GM12878 (cell line): ENCODE measurements at places on chromosomes 12 and 14.

DNA sequence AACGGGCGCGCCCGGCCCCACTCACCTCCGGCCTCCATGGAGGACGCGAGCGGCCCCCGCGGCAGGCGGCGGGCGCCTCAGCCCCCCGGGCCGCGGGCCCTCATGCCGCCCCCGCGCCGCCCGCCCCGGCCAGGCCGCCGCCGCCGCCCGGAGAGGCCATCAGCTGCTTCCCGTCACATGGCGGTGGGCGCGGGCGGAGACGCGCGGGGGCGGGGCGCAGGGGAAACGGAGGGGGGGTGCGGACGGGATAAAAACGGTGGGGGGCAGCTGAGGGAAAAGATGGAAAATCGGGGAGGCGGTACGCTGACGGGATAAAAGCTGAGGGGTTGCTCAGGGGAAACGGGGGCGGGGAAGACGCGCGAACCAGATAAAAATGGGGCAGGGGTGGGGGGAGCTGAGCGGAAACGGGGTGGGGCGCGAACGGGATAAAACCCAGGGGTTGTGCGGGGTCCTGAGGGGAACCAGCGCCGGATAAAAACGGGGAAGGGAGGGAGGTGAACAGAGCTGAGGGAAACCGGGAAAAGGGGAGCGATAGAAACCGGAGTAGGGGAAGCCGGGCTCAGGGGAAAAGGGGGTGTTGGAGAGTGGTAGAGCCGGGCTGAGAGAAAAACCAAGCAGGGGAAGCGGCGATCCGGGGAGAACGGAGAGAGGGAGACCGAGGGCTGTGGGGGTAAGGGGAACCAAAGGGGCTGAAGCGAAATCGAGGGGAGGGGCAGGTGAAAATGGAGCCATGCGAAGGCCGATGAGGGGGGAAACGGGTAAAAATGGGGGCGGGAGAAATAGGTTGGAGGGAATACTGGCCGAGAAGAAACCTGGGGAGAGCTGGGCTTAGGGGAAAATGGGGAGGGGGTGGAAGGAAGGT is at the start of gene WSB2:
Gene WSB2 (minus strand): TSS at position 169 of the 862 bp plus-strand sequence. CDS start 131 bp downstream, at position 38.
- no peak for DNase-seq

- no peak for DNase-seq
Observed at GRCh38 chr14:75751296-75751695, 90.2 kb downstream of the TTLL5 start.

DNA sequence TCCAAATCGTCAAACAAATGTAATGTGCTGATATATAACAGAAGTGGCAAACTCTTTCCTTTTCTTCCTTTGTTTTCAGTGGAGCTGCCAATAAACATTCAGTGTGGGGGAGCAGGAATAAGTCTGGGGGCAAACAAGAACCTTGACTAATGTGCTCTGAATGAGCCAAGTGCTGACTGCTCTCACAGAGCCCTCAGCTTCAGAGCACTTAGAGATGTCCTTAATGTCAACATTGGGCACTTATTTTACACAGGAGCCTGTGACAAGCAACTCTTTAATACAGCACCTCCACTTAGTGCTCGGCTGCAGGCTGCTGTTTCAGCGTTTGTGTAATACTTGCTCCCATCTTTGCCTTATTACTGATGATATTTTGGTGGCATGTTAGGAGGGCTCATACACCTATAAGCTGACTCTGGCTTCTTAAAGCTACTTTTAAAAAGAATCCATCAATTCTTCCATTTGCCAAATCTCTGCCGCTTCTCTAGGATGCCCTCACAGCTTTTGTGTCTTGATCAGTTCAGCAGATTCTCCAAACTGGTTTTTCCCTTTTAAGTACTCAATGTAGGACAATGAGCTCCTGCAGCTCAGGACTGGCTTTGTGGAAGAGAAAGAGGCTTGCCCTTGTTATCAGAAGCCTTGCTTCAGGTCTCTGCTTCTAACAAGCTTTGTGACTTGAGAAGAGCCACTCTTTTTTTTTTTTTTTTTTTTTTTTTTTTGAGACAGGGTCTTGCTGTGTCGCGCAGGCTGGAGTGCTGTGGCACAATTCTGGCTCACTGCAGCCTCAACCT is 206.6 kb downstream of the MON2 start:
- no peak for DNase-seq

DNA sequence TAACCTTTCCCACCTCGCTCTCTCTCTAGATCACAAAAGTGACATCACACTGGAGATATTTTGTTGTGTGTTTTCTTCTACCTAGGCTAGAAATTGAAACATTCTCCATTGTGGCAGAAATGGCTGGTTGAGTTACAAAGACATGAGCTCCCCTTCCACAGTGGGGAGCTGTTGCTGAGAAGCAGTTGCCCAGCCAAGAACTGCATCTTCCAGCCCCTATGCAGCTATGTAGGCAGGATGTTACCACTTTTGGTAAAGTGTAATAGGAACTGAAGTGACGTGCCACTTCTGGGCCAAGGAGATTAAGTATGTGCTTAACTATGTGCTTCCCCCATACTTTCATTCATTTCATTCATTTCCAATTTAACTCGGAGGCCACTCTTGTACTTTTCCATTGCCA is 138.7 kb upstream of the E2F7 start:
- DNase-seq: no peak

DNA sequence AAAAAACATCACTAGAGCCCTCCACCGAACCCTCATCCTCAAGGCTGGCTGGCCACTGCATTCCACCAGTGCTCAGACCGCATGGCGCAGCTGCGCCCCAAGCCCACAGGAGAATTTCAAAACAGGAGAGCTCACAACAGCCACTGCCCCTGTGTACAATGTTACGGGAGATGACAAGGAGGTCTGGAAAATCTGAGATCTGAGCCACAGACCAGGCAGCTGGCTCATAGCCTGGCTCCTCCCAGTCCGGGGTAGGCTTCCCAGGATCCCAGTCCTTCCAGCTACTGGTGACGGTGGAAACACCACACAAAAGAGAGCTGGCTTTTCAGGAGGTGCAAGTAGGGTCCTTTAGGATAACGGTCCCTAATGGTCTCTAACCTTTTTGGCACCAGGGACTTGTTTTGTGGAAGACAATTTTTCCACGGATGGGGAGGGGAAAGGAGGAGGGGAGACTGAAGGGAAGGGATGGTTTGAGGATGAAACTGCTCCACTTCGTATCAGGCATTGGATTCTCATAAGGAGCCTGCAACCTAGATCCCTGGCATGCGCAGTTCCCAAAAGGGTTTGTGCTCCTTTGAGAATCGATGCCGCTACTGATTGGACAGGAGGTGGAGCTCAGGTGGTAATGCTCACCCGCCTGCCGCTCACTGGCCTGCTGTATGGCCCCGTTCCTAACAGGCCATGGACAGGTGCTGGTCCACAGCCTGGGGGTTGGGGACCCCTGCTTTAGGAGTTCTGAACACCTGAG is 23.0 kb upstream of the NRDE2 start:
- DNase-seq: no peak

DNA sequence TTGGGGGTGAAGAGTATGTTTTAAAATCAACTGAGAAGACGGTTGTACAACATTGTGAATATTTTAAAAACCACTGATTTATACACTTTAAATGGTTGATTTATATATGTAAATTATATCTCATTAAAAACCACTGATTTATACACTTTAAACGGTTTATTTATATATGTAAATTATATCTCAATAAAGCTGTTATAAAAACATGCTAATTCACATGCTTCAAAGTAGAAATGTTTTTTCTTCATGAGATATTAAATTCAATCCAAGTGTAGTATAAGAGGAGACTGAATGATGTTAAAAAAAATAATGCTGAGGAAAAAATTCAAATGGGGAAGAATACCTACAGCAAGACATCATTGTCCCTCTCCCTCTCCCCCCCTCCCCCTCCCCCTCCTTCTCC is 92.9 kb downstream of the ATXN2 start:
- DNase-seq: no peak
